ENCODE measurements at places on chromosomes 4 and X.

GRCh38 chrX:110097920-110098319 is 95.0 kb downstream of the TMEM164 start:
- no peak for DNase-seq

DNA sequence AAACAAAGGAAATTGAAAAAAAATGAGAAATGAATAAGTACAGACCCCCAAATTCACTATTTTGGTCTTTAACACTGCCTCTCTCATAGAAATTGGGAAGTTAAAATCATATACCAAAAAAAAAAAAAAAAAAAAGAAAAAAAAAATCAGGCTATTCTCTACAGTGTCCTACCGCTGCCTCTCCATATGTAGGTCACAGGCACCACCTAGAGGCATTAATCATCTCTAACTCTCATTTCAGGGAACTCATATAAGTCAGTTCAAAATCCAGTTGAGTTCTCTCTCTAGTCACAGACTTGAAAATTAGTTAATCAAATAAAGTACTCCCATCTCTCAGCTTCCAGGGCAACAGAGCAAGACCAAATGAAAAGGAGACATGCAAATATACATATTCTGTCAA is 47.9 kb downstream of the COX18 start:
- DNase-seq: peak; percentile 7

DNA sequence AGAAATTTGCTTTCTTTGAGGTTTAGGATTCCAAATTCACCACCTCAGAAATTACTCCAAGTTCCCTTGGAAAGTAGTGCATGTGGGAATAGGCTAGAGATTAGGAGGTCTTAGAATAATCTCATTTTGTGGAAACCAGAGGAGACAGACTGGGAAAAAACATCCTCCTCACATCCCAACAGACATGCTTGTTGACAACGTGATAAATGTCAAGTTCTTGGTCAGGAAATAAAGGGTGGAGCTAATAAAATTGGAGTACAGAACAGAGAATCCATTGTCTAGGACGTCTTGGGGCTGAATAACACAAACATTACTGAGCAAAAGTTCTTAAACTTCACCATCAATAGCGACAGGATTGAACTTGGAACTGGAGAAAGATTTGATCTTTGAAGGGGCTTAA is 233.4 kb downstream of the PABPC4L start:
- DNase-seq: no peak

DNA sequence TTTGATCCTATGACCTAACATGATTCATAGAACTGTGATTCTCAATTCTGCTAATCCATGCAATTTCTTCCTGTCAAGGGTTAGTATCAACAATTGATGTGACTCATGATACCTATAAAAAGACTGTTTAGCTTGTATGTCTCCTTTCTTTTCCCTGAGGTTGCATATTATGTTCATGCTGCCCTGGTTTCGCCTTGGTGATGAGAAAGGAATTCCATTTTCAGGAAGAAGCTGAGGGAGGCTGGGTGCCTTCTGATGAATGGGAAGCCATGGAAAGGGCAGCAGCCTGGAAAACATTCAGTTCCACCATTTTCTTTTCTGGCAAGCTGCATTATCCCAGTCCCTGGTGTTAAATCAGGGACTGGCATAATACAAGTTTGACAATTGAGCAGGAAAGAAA is 976.5 kb downstream of the RPA4 start:
- DNase-seq: no peak

DNA sequence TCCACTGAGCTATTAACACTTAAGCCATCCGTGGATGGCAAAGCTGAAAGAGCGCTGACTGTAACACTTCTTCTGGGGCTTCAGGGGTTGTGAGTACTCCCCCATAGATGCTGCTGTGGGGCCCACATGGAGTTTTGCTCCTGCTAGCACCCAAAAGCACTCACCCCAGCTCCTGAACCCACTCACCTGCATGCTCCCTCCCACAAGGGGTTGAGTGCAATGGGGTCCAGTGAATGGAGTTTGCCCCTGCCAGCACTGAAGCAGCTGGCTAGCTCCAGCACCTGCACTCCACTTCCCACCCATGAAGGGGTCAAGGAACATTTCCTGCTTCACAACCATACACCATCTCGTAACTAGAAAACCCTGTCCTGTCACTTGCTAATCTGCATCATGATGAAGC is 78.9 kb downstream of the IL21 start:
- DNase-seq: no peak

- DNase-seq: no peak
Observed at GRCh38 chr4:19214591-19215186, 1037.0 kb upstream of the SLIT2 start.

DNA sequence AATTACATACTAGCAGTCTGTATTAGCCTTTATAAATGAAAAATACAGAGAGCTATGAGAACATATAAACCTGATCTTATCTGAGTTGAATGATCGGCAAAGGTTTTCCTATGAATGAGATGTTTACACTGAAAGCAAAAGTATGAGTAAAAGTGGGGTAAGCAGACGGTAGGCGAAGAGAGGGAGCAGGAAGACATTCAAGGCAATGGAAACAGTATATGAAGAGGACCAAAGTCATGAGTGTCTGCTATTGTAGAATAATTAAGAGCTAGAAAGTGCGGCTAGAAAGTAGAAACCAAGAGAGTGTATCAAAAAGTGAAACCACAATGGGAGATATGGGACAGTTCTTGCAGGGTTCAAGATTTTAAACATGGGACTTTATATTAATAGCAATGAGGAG is 67.0 kb upstream of the TMLHE start:
- DNase-seq: no peak

GRCh38 chr4:15043226-15043625 is 40.9 kb downstream of the CPEB2 start:
- no peak for DNase-seq

GRCh38 chr4:13371048-13371447 is 113.1 kb downstream of the RAB28 start:
- no peak for DNase-seq

DNA sequence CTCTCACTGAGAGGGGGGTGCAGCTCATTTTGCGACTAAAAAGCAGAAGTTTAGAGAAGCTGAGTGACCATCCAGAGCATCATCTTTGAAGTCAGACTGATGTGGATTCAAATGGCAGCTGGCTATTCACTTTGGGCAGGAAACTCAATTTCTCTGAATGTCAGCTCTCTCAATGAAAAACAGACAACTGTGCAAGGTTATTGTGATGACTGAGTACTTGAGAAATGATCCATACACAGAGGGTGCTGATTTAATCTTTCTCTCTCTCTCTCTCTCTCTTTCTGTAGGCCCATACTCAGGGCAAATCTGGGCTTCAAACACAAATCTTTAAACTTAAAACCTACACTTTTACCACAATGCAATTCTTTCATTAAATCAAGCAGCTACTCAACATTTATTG is 185.8 kb upstream of the SLIT2 start:
- no peak for DNase-seq

GRCh38 chrX:152824841-152825374 is 5.6 kb downstream of the CETN2 start:
- no peak for DNase-seq

GRCh38 chr4:2071252-2071911 is 12.3 kb downstream of the NAT8L start:
- DNase-seq: no peak

- DNase-seq: peak; percentile 24
Observed at GRCh38 chr4:17814140-17814539, 3.4 kb downstream of the NCAPG start.

- no peak for DNase-seq
Observed at GRCh38 chr4:106080376-106080775, 185.1 kb downstream of the NPNT start.

All from HS-27A (cell line).